ENCODE measurements at places on chromosomes 4 and X.

GRCh38 chrX:152845618-152846240, 14.9 kb downstream of the NSDHL start:
- H3K4me3 ChIP-seq, result no peak overlapping the region
- no peak overlapping the region for H3K27ac ChIP-seq
- no peaks in the 10 kb centered on the region for H3K27me3 ChIP-seq
- DNase-seq, result no peak
- no peaks in the 10 kb centered on the region for H3K36me3 ChIP-seq

- H3K27ac ChIP-seq, result no peak overlapping the region
- H3K4me3 ChIP-seq, result no peak overlapping the region
- no peaks in the 10 kb centered on the region for H3K27me3 ChIP-seq
- no peaks in the 10 kb centered on the region for H3K36me3 ChIP-seq
These were observed 12.6 kb upstream of the GABRE start for GRCh38 chrX:151987108-151987507.

DNA sequence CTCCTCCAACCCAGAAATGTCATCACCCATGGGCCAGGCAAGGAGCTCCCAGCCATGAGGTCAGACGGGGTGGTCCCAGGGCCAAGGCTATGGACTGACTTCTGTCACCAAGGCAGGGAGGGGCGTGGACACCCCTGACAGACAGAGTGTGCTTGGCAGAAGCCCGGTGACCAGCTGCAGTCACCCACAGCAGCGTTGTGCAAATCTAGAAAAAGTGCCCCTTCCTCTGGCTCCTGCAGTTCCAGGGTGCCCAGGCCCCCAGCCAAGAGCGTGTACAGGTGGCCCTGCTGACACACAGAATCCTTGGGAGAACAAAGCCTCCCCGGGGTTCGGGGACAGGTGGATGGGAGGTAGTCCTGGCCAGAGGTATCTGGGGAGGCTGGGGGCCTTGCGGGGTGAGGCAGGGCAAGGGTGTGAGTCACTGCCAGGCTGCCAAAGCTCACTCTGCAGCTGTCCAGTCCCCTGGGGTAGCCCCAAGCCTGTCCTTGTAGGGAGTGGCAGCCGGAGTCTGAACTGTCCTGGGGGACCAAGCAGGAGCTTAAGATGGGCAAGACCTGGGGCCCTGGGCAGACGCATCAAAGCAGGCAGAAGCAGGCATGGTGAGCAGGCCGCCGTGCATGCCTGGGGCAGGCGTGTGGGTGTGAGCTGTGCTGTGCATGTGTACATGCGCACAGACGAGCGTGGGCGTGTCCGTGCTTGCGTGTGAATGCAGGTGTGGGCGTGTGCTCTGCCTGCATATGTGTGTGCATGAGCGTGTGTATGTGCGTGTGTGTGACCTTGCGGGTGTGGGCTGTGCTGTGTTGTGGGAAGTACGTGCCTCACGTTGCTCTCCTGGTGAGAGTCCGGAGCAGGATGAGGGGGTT, 3.3 kb downstream of the MYL5 start:
- DNase-seq, result no peak
- H3K4me3 ChIP-seq, result no peak overlapping the region
- no peak overlapping the region for H3K27ac ChIP-seq
- H3K27me3 ChIP-seq, result no peaks in the 10 kb centered on the region

DNA sequence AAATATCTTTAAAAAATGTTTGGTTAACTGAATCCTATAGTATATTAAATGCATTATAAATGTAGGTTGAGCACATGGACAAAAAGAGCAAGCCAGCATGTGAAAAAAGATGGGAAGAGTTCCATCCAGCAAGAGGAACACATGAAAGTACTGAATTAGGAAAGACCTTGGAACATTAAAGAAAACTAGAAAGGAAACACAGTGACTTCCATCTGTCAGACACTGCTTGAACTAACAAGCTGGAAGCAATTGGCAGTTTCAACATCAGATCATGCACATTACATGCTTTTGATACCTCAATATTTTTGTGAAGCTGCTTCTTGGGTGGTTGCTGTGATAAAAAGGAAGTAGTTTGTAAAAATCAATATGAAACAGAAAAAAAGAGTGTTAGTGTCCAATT, 626.8 kb upstream of the GNPDA2 start:
- DNase-seq, result no peak
- no peaks in the 10 kb centered on the region for H3K4me1 ChIP-seq
- H3K27me3 ChIP-seq, result no peaks in the 10 kb centered on the region
- no peak overlapping the region for H3K27ac ChIP-seq
- H3K36me3 ChIP-seq, result no peaks in the 10 kb centered on the region

GRCh38 chrX:19003756-19004155, 19.8 kb upstream of the PHKA2 start:
- no peaks in the 10 kb centered on the region for H3K4me1 ChIP-seq
- H3K27ac ChIP-seq, result no peak overlapping the region
- no peaks in the 10 kb centered on the region for H3K27me3 ChIP-seq
- no peak for DNase-seq
- no peaks in the 10 kb centered on the region for H3K36me3 ChIP-seq

DNA sequence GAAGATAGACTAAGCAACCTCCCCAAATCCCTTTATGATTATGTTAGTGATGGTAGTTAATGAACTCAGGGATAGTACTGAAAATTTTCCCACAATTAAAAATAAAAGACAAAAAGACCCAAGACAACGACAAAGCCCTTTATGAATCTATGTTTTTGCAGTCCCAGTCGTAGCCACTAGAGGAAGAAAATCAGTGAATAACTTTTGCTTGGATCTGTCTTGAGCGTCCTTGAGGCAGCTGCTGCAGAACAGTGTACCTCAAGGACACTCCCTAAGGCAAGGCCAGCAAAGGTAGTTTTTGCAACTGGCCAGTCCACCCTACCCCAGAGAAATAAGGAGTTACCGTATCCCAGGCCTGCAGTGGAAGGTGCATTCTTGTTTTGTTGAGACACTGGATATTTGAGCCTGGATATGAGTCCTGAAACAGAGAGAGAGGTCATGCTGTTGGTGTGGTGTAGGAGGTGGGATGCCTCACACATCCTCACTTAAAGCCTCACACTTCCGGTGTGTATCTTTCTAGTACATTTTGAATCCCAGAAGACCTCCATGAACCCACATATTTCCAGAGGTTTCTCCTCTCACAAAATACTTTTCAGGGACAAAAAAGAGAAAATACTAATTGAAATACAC, 8.7 kb upstream of the TIMM8A start:
- no peaks in the 10 kb centered on the region for H3K27me3 ChIP-seq
- no peaks in the 10 kb centered on the region for H3K36me3 ChIP-seq

- no peaks in the 10 kb centered on the region for H3K4me1 ChIP-seq
- H3K36me3 ChIP-seq, result no peaks in the 10 kb centered on the region
These were observed 231.5 kb upstream of the DIAPH2 start for GRCh38 chrX:96453139-96453538.

- no peak overlapping the region for H3K4me3 ChIP-seq
- no peaks in the 10 kb centered on the region for H3K27me3 ChIP-seq
- H3K4me1 ChIP-seq, result no peaks in the 10 kb centered on the region
These were observed 19.3 kb downstream of the GUCY1B1 start for GRCh38 chr4:155777971-155778735.

DNA sequence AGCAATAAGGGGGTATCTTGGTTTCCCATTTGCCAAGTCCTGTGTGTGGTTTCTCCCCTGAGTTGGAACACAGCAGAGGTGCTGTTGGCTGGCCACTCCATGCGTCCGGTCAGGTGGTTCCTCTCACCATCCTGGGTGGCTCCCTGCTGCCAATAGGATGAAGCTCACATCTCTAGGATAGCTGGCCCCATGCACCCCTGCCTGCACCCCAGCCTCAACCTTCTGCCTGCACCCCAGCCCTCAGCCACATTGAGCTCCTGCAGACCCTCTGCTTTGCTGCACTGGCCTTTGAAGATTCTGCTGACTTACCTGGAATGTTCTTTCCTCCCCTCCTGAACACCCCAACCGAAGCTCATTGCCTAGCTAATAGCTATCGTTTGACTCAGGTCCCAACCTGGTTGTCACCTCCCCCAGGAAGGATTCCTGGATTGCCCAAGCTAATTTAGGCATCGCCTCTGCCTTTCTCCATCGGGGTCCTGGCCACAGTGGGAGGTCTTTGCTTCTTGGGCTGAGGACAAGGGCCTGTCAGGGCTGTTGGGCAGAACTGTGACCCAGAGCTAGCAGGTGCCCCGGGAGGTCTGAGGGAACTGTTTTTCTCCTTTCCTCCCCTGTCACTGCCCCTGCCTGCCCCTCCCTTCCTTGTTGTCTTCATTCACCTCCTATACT, 36.6 kb upstream of the GRPEL1 start:
- no peaks in the 10 kb centered on the region for H3K27me3 ChIP-seq
- DNase-seq, result no peak
- H3K27ac ChIP-seq, result no peak overlapping the region

GRCh38 chr4:159410076-159410777, 307.3 kb downstream of the RAPGEF2 start:
- DNase-seq, result no peak
- no peak overlapping the region for H3K4me3 ChIP-seq
- peaks cover 2% of the 10 kb centered on the region for H3K4me1 ChIP-seq

DNA sequence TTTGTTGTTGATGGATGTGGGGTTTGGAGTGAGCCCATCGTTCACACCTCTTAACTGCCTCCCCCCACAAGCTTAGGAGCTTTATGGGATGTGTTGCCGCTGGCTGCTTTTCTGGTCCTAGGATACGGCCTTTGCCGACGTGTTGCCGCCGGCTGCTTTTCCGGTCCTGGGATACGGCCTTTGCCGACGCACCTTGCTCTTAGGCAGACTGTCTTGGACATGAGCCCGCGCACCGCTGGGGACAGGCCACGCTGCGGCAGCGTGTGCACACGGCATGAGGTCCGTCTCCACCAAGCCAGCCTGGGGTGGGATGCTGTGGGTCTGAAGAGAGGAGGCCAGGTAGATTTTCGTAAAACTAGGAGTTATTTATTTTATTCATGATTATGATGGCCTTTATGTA, 14.2 kb downstream of the RGS12 start:
- H3K27ac ChIP-seq, result no peak overlapping the region
- peaks cover 8% of the 10 kb centered on the region for H3K4me1 ChIP-seq
- no peaks in the 10 kb centered on the region for H3K36me3 ChIP-seq
- no peaks in the 10 kb centered on the region for H3K27me3 ChIP-seq
- no peak for DNase-seq

DNA sequence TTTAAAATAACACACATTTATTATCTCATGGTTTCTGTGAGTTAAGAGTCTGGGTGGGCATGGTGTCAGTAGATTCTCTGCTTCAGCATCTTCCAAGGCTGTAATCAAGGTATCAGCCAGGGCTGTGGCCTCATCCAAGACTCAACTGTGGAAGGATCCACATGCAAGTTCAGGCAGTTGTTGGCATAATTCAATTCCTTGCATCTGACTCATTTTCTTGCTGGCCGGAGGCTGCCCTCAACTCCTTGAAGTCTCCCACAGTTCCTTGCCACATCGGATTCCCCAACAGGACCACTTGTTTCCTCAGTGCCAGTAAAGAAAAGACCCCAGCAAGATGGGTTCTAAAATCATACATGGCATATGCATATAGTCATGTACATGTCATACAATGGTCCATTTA, 93.4 kb downstream of the NPNT start:
- H3K27ac ChIP-seq, result no peak overlapping the region
- no peaks in the 10 kb centered on the region for H3K36me3 ChIP-seq
- DNase-seq, result no peak

- H3K4me3 ChIP-seq, result no peak overlapping the region
- no peak for DNase-seq
These were observed 62.5 kb downstream of the PGRMC2 start for GRCh38 chr4:128225148-128225547.

GRCh38 chr4:121950212-121950679, 1.6 kb downstream of the TRPC3 start:
- no peaks in the 10 kb centered on the region for H3K27me3 ChIP-seq
- DNase-seq, result peak; percentile 87
- H3K27ac ChIP-seq, result no peak overlapping the region
- H3K4me1 ChIP-seq, result no peaks in the 10 kb centered on the region

- no peak overlapping the region for H3K27ac ChIP-seq
- no peaks in the 10 kb centered on the region for H3K27me3 ChIP-seq
- H3K4me1 ChIP-seq, result peaks cover 22% of the 10 kb centered on the region
- no peak for DNase-seq
- no peak overlapping the region for H3K4me3 ChIP-seq
- no peaks in the 10 kb centered on the region for H3K36me3 ChIP-seq
These were observed 52.0 kb downstream of the SEC24D start for GRCh38 chr4:118783887-118784286.

DNA sequence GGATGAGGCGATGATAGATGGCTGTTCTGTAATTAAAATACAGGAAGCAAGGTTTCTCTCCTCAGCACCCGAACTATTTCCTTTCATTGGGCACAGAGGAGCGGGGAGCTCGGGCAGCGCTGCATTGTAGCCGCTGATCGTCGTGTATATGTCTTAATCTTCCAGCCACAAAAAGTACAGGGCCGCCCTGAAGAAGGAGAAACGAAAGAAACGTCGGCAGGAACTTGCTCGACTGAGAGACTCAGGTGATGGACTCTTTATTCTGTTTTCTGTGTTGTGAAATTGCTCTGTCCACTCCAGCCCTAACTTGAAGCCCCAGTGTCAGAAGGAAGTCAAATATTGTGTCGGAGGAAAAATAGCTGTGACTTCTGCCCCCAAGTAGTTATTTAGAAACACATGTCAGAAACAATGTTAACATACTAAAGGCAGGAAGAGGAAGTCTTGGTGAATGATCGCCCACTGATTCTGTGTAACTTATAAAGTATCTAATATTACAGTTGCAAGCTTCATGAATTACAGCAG, 546 bp downstream of the ZRSR2 start:
- no peaks in the 10 kb centered on the region for H3K36me3 ChIP-seq
- H3K27ac ChIP-seq, result peak overlapping the region; percentile 25
- no peaks in the 10 kb centered on the region for H3K4me1 ChIP-seq
- no peak for DNase-seq
- H3K4me3 ChIP-seq, result peak overlapping the region; percentile 76

DNA sequence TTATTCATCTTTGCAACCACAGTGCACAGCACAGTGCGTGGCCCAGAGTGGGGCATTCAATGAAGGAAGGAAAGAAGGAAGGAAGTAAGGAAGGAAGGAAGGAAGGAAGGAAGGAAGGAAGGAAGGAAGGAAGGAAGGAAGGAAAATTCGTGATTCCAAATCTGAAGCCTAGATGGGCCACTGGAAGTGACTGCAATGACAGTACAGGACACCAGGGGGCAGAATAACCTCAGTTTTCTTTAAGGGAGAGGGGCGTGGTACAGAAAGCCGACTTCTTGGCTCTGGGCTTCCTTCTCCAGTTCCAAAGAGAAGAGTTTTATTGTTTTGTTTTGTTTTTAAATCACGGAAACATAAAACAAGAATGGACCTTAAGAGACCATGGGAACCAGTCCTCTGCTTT, 47.8 kb downstream of the APLN start:
- H3K36me3 ChIP-seq, result no peaks in the 10 kb centered on the region
- H3K27me3 ChIP-seq, result no peaks in the 10 kb centered on the region
- peak; percentile 74 for DNase-seq
- no peaks in the 10 kb centered on the region for H3K4me1 ChIP-seq

- H3K36me3 ChIP-seq, result no peaks in the 10 kb centered on the region
- H3K27me3 ChIP-seq, result no peaks in the 10 kb centered on the region
- DNase-seq, result no peak
- H3K4me3 ChIP-seq, result no peak overlapping the region
These were observed 715.1 kb downstream of the FSTL5 start for GRCh38 chr4:161448550-161449180.
